G401 (cell line): ENCODE measurements at places on chromosomes 12 and 14. TPM values are rescaled to one million over a fixed set of nuclear protein-coding genes. Genes with fewer than 3 reads are reported as not detected.
A peak's percentile ranks its signal among the peaks of the same experiment; 100 is the strongest.

- no peak for DNase-seq
Observed at GRCh38 chr12:100433701-100434100, 40.0 kb upstream of the NR1H4 start.

GRCh38 chr12:65741656-65742017 lies 82.6 kb upstream of the HMGA2 start:
- no peak for DNase-seq

- no peak for DNase-seq
Observed at GRCh38 chr12:89239534-89239933, 112.8 kb downstream of the DUSP6 start.

- DNase-seq, result peak; percentile 96
Observed at GRCh38 chr12:123398550-123399254, 14.8 kb downstream of the KMT5A start.

DNA sequence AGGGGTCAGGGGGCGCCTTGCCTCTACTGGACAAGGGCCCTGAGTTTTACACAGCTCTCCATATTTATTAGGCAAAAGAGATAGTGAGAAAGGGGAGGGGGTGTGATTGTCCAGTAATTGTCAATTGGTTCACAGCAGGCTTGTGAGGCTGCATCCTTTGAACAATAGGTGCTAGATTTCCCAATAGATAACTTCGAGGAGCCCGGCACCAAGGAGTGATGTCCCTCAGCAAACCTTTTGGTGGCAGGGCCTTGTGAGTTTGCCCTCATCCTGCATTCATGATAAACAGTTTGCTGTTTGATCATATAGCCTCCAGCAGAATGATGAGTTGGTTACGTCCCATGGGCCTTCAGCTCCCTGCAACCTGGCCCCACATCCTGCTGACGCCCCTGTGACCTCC lies 2.7 kb upstream of the PRIMA1 start:
- no peak for DNase-seq

- DNase-seq, result no peak
Observed at GRCh38 chr12:92971859-92972524, 42.9 kb upstream of the EEA1 start.

- no peak for DNase-seq
Observed at GRCh38 chr12:113278141-113278540, 56.8 kb downstream of the SLC8B1 start.

DNA sequence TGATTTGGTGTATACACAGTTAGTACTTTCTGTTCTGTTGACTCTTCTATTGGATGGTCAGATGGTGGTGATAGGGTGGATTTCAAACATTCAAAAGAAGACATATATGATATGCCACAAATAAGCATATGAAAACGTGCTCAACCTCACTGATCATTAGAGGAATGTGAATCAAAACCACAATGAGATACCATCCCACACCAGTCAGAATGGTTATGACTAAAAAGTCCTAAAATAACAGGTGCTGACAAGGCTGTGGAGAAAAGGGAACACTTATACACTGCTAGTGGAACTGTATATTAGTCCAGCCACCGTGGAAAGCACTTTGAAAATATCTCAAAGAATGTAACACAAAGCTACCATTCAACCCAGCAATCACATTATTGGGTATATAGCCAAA lies 425.5 kb downstream of the C12orf50 start:
- DNase-seq, result no peak

DNA sequence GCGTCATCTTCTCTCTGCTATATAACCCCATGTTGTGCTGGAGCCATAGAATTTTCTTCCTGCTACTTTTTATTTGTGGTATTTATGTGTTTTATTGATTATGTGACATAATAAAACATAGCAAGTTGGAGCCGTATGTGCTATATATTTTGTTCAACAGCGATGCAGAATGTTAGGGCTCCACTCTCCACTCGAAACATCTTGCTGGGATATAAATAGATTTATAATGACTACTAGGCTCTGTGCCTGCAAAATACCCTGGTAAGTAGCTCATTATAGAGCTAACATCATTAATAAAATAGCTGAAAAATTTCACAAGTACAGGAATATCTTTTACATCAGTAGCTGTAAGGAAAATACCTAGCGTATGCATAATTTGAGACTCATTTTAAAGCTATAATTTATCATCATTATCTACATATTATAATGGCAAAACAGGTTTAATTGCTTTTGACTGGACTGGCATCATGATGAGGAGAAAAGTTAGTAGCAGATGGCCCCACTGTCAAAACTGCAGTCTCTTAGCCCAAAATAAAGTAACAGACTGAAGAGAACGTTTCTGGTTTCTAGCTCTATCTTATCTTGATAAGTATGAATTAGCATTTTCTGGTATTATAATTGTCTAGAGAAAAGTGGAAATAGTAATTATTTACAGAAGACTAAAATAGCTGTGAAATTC lies 263.0 kb downstream of the NEDD1 start:
- DNase-seq, result no peak

DNA sequence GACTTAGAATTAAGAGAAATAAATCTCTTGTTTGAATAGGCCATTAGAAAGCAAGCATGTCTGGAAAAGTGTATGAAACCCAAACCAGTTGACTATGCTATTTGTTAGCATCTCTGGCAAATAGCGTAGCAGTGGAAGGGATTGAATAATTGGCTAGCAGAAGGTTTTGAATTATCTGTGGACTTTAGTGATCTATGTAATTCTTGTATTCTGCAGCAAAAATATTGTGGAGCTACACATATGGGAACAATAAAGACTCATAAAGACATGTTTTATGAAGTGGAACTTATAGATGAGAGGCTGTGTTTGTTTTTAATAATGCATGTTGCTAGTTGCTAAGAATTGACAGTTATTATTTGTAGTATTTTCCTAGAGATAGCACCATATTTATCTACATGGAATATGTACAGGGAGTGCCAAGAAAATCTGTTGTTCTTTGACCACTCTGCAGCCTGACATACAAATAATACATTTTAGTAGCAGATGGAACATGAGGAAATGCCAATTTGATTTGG lies 4.7 kb downstream of the SRGAP1 start:
- DNase-seq, result no peak

DNA sequence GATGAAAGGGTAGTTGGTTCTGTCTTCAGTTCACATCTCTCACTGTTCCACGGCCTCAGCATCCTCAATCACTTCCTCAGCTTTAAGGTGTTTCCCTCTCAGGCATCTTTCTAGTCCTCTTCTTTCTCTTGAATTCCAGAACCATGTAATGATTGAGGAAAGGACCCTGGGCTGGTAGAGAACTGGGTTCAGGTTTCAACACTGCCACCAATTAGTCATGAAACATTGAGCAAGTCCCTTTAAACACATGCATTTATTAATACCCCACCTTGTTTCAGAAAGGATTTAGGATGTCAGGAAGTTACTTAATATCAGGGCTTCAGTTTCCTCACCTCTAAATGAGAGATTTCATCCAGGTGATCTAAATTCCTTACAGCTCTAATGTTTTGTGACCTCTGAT lies 7.2 kb downstream of the DMAC2L start:
- DNase-seq, result no peak

GRCh38 chr12:2582631-2583030 lies 212.1 kb upstream of the FKBP4 start:
- no peak for DNase-seq

GRCh38 chr12:3597526-3598210 lies 106.7 kb downstream of the PRMT8 start:
- DNase-seq, result no peak

DNA sequence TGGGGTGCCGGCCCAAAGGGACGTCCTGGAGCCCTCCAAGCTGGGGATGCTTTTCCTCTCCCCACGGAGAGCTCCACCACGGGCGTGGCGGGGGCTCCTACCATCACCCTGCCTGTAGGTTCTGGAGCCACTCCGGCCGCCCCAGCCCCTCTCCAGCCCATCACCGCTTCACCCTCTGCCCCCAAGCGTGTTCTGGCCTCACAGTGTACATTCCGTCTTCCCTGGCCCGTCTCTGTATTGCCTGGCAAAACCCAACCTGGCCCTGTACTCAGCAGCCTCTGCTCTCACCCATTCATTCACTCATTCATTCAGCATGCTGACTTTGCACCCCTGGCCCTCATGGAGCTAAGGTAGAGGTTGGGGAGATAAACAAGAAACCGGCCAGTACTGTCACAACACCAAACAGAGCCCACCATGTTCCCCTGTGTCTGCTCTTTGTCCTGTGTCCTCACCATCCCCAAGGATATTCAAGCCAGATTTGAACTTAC lies 20.3 kb downstream of the SLC25A29 start:
- no peak for DNase-seq

GRCh38 chr12:110934093-110934852 lies 13.9 kb upstream of the MYL2 start:
- DNase-seq, result no peak

DNA sequence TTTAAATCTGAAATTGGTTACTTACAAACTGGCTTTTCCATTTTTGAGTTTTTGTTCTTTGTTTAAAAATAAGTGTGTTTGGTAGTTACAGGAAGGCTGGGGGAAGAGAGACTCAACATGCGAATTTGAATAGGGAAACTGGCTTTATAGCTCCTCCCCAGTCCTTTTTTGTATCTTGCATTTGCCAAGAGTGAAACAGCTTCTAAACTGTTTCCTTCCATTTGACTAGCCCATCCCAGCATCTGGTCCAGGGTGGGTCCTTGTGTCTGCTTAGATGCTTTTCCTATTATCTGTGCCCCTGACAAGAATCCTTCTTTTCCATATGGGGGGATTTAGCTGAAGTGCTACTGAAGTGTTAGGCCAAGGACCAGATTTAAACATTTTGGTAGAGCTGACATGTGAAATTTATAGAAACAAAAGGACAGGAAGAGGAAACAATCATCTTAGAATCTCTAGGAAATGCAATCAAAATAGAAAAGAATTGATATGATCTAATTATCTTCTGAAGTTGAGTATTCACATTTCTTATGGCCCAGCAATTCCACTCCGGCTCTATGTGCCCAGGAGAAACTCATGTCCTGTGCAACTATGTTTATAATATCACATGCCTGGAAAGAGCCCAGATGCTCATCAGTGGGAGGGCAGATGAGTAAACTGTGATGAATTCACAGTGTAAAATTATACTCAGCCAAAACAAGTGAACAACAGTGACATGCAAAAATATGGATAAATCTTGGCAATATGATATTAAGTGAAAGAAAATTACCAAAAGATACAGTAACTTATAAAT lies 7.4 kb downstream of the SMOC1 start:
- no peak for DNase-seq

GRCh38 chr12:68180792-68181744 lies 21.5 kb upstream of the IFNG start:
- no peak for DNase-seq

- no peak for DNase-seq
Observed at GRCh38 chr12:42262271-42262670, 24.2 kb upstream of the YAF2 start.

GRCh38 chr14:93898731-93899130 lies 28.4 kb upstream of the FAM181A start:
- DNase-seq, result no peak

GRCh38 chr12:96585977-96586376 lies 96.6 kb downstream of the CFAP54 start:
- no peak for DNase-seq

DNA sequence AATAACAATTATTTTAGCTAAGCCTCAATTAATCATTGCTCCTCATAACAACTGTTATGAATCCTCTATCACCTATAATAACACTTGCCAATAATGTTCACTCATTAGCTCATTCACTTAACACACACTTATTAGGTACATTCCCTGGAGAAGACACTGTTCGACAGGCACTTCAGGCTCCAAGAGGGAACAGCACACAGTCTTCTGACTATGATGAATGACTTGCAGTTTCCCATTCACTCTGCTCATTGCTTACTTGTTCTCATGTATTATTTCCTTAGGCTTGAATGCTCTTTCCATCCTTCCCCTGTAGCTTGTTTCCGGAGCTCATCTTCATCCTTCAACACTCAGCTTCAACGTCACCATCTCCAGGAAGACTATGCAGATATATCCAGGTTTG lies 437.3 kb downstream of the TMEM132D start:
- DNase-seq, result no peak

DNA sequence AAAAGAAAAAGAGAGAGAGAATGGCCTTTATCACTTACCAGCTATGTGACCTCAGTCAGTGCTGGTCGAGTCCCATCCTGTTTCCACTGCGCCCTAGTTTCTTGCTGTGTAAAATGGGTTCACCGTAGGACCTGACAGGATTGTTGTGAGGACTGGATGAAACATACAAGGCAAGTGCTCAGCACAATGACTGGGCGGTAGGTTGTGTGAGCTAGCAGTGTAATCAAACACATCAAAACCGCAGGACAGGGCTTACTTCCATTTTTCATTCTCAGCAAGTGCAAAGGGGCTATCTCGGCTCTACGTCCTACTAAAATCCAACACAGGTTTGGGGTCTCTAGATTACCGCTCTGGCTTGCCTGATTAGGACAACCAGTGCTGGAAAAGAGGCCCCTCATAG lies 36.4 kb upstream of the ATXN2 start:
- no peak for DNase-seq

- DNase-seq, result no peak
Observed at GRCh38 chr12:57892232-57892972, 45.9 kb upstream of the CTDSP2 start.

DNA sequence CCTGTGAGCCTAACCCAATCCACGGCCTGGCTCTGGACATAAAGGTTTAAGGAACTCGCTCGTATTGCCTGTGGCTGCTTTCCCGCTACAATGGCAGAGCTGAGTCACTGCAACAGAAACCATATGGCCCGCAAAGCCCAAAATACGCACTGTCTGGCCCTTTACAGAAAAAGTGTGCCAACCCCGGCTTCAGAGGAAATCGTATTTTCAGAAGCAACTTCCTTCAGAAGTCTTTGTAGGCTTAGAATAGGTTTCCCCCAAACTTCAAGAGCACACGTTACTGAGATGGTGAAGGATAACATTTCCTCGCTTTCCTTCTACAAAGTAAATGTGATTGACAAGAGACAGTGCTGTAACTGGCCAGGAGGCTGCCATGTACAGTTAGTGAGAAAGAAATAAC lies 34.8 kb upstream of the TESC start:
- peak; percentile 80 for DNase-seq

Gene SLCO1B1
- total RNA-seq, result not detected in 2 replicates

Gene ZNF605
- 5.7 and 7.1 TPM in 2 replicates for total RNA-seq

Gene SYNDIG1L
- total RNA-seq, result not detected in 2 replicates

Gene KLHDC1
- 0.85 and 1.0 TPM in 2 replicates for total RNA-seq

Gene GLT8D2
- total RNA-seq, result 9.5 and 19.2 TPM in 2 replicates

Gene PNMA1
- 65.8 and 80.4 TPM in 2 replicates for total RNA-seq

Gene TAPBPL
- total RNA-seq, result 0.25 TPM in 1 of 2 replicates, not detected in the other

Gene SLC10A1
- total RNA-seq, result not detected in 2 replicates

Gene TCTN2
- 6.7 and 13.0 TPM in 2 replicates for total RNA-seq

Gene CLEC1B
- total RNA-seq, result not detected in 2 replicates

Gene SLC17A8
- total RNA-seq, result 0.80 TPM in 1 of 2 replicates, not detected in the other
